Lower lobe of right lung (tissue), 2 donors: ENCODE measurements at places on chromosomes 2 and 18. TPM values are rescaled to one million over a fixed set of nuclear protein-coding genes. Genes with fewer than 3 reads are reported as not detected.

The RGPD3 gene
- total RNA-seq: 0.21 TPM

The CHN1 gene
- 16.8 TPM for total RNA-seq

DNA sequence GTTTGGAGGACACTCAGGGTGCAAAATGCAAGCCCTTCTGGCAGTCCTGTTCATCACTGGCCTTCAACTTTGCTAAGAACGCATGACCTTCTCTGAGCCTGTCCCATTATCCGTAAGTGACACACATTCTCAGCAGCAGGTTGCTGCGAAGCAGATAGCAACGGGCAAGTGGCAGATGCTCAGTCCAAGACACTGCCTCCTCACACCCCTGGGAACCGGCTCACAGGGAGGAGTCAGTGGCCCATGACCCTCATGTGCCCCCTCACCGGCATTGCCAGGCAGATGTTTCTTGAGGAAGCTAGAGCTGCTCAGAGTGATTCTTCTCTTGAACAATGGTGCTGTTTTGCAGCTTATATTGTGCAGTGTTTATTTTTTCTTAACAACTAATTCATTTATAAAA, 737.2 kb upstream of the HS6ST1 start:
- no peaks in the 10 kb centered on the region for H3K27me3 ChIP-seq
- DNase-seq: no peak

- H3K36me3 ChIP-seq: no peaks in the 10 kb centered on the region
- no peak overlapping the region for H3K27ac ChIP-seq
- H3K27me3 ChIP-seq: no peaks in the 10 kb centered on the region
- H3K4me1 ChIP-seq: peaks cover 27% of the 10 kb centered on the region
These were observed 367.8 kb upstream of the ID2 start for GRCh38 chr2:8314063-8314462.

- H3K4me1 ChIP-seq: no peaks in the 10 kb centered on the region
- H3K4me3 ChIP-seq: no peak overlapping the region
- no peak for DNase-seq
- H3K27ac ChIP-seq: no peak overlapping the region
- H3K27me3 ChIP-seq: no peaks in the 10 kb centered on the region
These were observed 322.1 kb downstream of the LRRTM1 start for GRCh38 chr2:79982445-79982844.

DNA sequence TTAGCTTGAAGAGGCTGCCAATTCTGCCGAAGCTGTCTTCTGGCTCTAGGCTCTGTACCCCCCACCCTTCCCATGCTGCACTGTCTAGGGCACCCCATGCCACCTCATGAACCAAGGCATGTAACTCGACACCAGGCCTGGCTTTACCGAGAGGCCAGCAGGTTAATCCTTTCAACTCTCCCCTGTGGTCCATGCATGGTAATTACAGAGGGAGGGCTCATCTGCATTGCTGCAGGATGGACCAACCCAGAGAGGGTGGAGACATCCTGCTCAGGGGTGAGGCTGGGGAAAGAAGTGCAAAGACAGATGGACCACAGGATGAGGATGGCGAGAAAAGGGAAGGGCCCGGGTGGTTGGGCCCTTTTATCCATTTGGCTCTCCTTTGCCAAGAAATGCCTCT, 65.8 kb downstream of the KCTD1 start:
- H3K27me3 ChIP-seq: no peaks in the 10 kb centered on the region
- no peak overlapping the region for H3K27ac ChIP-seq
- DNase-seq: no peak
- H3K4me3 ChIP-seq: no peak overlapping the region
- no peaks in the 10 kb centered on the region for H3K36me3 ChIP-seq

The TRIM43 gene
- total RNA-seq: not detected

The UGT1A4 gene
- not detected for total RNA-seq

- DNase-seq: no peak
- no peaks in the 10 kb centered on the region for H3K4me1 ChIP-seq
- H3K4me3 ChIP-seq: no peak overlapping the region
- H3K27me3 ChIP-seq: no peaks in the 10 kb centered on the region
These were observed 76.6 kb downstream of the FIGN start for GRCh38 chr2:163659224-163659623.

DNA sequence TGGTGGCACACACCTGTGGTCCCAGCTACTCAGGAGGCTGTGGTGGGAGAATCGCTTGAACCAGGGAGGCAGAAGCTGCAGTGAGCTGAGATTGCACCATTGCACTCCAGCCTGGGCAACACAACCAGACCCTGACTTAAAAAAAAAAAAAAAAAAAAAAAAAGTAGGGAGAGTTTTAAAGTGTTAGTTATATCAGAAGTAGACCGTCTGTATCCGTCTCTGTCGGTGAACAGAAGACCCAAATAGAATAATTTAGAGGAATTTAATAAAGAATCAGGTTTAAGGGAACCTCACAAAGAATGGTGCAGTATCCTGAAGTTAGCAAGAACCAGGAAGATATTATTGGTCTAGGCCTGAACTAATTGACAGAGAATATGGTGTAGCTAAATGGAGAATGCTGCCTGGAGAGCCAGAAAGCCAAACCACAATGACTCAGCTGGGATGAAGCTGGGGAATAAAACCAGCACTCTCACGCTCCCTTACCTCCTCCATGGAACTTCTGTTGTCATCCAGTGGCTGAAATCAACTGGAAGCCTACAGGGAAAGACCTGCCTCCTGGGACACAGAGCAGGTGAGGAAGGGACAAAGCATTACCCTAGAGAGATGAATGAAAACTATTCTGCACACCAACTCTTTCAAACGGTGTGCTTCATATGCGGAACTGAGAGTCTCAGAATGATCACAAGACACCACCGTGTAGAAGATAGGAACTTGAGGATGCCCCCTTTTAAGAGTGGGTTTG, 39.1 kb upstream of the PLEKHM3 start:
- H3K27me3 ChIP-seq: no peaks in the 10 kb centered on the region
- no peak for DNase-seq
- H3K27ac ChIP-seq: no peak overlapping the region
- no peaks in the 10 kb centered on the region for H3K4me1 ChIP-seq

The NTSR2 gene
- not detected for total RNA-seq
